Lower lobe of right lung (tissue), 2 donors: ENCODE measurements at places on chromosomes 7 and 10. TPM values are rescaled to one million over a fixed set of nuclear protein-coding genes. Genes with fewer than 3 reads are reported as not detected.
A peak's percentile ranks its signal among the peaks of the same experiment; 100 is the strongest.

GRCh38 chr10:123774132-123774742 lies 108.1 kb downstream of the GPR26 start:
- H3K27ac ChIP-seq = no peak overlapping the region
- H3K4me1 ChIP-seq = no peaks in the 10 kb centered on the region
- no peak overlapping the region for H3K4me3 ChIP-seq
- H3K27me3 ChIP-seq = peaks cover 7% of the 10 kb centered on the region
- no peaks in the 10 kb centered on the region for H3K36me3 ChIP-seq
- no peak for DNase-seq

GRCh38 chr7:1020849-1021251 lies 23.5 kb upstream of the GPR146 start:
- H3K27ac ChIP-seq = no peak overlapping the region
- peaks cover 18% of the 10 kb centered on the region for H3K36me3 ChIP-seq

TMEM229A gene
- total RNA-seq = not detected

DNA sequence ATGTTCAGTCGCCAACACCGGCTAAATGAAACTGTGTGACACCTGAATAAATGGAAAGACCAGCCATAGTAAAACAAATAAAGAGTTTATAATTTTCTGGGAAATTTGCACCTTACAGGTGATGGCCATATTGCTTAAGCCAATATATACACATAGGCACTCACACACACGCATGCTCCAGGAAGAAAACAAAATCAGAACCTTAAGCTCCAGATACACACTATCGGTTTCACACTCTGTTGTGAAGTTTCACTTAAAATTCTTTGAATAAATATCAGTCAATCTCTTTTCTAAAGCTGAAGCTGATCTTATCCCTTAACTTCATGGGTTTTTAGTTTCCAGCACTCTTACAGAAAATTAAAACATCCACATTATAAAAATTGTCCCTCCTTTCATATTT lies 226.7 kb upstream of the MDFIC start:
- no peak for DNase-seq
- H3K27ac ChIP-seq = no peak overlapping the region
- no peaks in the 10 kb centered on the region for H3K36me3 ChIP-seq

DNA sequence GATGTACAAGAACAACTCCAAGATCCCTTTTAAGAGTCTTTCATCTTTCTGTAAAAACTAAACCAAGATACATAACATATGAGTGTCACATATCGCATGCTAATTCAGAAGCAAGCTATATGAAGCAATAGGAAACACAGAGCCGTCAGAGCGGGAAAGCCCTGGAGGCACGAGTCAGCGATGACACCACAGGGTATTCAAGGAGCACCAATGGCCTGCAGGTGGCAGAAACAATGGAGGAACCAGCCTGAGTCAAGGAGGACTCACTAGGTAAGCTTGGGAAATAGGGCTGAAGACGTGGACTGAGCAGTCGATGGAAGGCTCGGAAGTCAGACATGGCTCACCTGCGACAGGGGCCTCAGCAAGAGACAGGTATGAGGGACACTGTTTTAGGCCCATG lies 214.4 kb downstream of the FAM107B start:
- H3K27ac ChIP-seq = peak overlapping the region; percentile 51
- no peak overlapping the region for H3K4me3 ChIP-seq
- H3K4me1 ChIP-seq = peaks cover 73% of the 10 kb centered on the region
- H3K27me3 ChIP-seq = no peaks in the 10 kb centered on the region
- no peaks in the 10 kb centered on the region for H3K36me3 ChIP-seq

DNA sequence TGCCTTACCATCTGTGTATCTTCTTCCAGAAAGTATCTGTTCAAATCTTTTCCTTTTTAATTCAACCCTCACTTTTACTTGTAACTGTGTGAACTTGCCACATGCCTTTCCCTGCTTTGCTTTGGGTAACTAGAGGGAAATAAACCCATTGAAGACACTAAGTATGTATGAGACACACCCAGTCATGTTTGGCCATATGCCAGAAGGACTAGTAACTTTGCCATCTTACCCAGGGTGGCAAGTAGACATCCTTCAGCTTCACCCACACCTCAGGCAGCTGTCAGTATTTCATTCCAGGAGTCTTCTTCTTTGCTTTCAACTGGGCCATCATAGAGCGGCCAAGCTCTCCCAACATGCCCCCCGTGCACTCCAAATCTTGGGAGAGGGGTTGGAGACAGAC lies 323.1 kb downstream of the TNS3 start:
- DNase-seq = no peak
- H3K36me3 ChIP-seq = no peaks in the 10 kb centered on the region
- no peak overlapping the region for H3K27ac ChIP-seq
- H3K4me1 ChIP-seq = peaks cover 13% of the 10 kb centered on the region

DNA sequence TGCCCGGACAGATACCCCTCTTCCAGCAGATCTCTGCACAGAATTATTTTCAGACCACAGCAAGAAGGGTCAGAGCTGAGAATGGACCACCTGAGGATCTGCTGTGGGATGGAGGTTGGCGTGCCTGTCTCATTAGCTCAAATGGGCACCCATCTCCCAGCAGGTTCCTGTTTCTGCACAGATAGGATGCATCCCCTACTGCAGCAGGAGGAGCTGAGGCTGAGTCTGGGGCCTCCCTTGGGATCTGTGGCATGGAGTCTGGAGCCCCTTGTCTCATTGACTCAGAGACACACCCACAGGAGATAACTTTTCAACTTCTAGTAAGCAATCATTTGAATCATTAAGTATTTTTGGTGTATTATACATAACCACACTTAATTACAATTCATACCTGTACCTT lies 212.7 kb downstream of the ADK start:
- H3K27ac ChIP-seq = no peak overlapping the region
- H3K4me1 ChIP-seq = no peaks in the 10 kb centered on the region
- no peak for DNase-seq
